ENCODE measurements at places on chromosomes 7 and 10.

DNA sequence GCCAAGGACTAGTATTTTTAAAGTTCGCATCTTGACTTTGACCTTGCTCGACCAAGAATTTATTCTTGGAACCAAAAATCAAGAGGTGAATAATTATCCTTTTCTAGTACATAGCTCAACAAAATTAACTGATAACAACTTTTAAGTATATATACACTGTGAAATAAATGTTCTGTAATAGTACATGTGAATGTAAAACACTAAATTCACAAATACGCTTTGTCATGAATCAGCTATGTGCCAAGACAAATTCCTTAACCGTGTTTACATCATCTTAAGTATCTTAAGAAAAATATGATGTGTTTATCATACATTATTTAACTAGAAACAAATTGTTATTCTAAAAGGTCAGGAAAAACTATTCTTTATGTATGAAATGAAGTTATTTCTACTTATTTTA, 83.3 kb downstream of the CUL2 start:
- no peak for DNase-seq

- DNase-seq = peak; percentile 59
Observed at GRCh38 chr10:6044751-6045313, 17.3 kb downstream of the IL2RA start.

GRCh38 chr10:11358923-11359575, 252.4 kb downstream of the USP6NL start:
- DNase-seq = no peak

DNA sequence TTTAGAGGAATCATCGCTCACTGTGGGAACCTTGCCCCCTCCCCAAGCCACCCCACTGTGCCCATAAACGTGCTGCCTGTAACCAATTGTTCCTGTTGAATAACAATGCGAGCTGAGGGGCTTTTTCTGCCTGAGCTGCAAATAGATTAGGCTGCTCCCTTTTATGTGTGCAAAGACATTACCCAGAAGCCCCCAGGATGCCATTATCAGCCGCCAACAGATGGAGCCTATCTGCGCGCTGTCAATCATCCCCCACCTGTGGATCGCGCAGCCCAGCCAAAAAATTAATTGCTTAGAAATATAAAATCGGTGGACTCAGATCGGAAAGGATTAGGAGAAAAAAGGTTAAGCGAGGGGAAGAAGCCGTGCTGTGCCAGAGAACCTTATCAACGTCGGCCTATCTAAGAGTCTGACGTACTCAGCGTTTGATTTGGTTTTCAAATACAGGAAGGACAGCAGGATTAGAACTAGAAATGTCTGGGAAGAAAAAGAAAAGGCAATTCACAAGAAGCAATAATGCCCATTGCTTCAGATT, 167.3 kb upstream of the MYO3A start:
- DNase-seq = no peak

- no peak for DNase-seq
Observed at GRCh38 chr7:95710711-95711110, 61.6 kb upstream of the DYNC1I1 start.

DNA sequence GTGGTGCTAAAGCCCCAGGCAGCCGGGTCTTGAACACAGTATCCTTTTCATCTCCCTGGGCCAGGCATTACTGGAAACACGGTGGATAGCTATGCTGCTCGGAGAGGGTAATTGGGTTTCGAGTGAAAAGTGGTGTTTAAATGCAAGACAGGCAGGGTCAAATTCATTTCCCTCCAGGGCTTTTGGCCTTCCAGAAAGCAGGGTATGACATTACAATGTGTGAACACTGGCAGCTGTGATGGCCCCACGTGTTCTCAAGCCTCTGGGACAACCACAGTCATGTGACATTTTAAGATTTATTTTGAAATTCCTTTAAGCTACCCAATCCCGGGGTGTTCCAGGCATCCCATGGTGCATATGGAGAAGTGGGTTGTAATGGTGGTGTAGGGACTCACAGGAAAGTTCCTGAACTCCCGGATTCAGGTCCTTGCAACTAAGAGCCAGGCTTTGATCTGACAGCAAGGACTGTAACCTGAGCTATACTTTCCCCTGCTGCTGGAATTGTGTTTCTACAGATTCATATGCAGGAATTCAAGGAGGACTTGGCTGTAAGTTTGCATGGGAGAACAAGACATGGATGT, 46.8 kb downstream of the INSYN2A start:
- DNase-seq = no peak

All from activated CD8-positive, alpha-beta memory T cell treated with anti-CD3 and anti-CD28 coated beads, Interleukin-2, amount 50 U/mL, for 48 hours (primary cell).